Left renal pelvis (tissue), 4 donors: ENCODE measurements at places on chromosomes 3 and 15.

GRCh38 chr15:45441686-45442085 lies 63.3 kb upstream of the GATM start:
- no peak for DNase-seq

DNA sequence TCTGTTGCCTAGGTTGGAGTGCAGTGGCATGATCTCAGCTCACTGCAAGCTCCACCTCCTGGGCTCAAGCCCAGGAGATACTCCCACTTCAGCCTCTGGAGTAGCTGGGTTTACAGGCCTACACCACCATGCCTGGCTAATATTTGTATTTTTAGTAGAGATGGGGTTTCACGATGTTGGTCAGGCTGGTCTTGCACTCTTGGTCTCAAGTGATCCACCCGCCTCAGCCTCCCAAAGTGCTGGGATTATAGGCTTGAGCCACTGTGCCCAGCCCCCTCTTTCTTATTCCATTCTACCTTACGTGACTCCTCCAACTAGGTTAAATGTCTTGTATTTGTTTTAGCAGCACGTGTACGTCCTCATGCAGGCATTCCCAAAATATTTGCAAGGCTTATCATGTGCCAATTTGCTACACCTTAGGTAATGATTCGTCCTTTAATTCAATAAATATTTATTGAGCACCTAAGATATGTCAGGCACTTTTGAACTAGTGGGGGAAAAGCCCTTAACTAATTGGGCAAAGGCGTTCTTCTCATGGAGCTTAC lies 14.9 kb upstream of the MAGI1 start:
- DNase-seq, result no peak

- no peak for DNase-seq
Measured at GRCh38 chr15:55980511-55980910, 12.9 kb downstream of the NEDD4 start.

DNA sequence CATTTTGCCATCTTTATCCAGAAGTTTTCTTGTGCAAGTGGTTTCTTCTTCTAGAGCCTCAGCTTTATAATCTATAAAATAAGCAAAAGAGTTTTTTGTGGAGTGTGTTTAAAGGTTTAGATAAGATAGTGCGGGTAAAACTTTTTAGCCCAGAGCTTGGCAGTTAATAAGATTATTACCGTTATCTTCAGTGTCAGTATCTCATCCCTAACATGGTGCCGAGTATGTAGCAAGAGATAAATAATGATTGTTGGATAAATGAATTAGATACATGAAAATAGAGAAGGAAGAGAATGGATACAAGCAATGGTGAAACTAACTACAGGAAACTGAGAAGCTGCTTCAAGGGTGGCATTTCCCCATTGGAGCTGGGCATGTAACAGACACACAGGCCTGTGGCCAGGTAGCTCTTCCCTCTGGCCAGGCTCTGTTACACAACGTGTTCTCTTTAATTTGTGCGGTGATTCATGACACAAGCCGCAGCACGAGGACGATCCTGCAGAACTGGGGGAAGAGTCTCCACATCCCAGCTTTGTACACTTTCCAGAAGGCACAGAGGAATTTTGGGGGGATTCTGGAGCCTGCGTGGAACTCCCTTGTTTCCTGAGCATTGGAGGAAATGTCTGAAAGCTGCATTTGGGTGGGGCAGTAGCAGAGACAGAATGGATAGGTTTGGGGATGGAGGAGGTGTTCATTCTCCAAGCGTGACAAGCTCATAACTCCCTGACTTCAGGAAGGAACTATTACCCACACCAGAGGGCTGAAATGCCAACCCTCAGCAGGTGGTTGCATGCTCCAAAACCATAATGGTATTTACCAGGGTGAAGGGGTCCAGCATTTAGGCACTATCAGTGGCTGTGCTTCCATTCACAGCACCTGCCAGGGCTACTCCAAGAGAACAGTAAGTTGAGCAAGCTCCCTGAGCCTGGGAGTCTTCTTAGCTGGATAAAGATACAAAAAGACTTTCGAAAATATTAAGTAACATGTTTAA lies 14.2 kb upstream of the ST6GAL1 start:
- DNase-seq, result no peak

- no peak for DNase-seq
Measured at GRCh38 chr3:54177816-54178215, 55.5 kb downstream of the CACNA2D3 start.

DNA sequence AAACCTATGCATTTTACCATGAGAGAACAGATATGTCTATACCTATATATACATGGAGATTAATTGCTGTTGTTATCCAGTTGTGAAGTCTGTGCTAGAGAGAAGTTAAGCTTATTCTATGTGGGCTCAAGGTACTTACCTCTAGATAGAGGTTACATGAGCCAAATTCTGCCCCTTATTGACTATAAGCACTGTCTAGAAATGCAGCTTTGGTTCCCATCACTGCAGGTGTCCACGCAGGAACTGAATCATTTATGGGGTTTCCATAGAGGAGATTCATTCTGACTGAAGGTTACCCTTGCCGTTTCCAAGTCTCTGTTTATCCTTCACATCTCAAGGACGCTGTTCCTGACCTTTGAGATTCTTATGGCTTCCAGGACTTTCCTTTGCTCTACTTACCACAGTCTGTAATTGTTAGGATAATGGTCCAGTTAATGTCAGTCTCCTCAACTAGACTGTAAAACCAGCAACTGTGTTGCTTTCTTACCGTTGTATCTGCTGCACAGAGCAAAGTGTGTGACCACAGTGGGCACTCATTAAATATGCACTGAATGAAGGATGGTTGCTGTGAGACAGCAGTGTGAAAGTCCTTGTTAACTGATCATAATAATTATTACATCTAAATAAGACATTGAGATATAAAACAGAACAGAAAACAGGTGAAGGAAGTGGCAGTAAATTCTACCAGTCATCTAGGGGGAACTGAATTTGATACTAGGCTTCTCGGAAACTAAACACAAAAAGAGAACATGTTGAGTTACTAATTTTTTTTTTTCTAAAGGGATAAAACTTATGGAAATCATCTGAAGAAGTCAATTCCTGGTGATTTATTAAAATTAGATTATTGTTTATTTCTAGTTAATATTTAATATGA lies 44.0 kb upstream of the BCL6 start:
- no peak for DNase-seq

- DNase-seq, result no peak
Measured at GRCh38 chr3:69092030-69092516, 7.3 kb downstream of the ARL6IP5 start.

DNA sequence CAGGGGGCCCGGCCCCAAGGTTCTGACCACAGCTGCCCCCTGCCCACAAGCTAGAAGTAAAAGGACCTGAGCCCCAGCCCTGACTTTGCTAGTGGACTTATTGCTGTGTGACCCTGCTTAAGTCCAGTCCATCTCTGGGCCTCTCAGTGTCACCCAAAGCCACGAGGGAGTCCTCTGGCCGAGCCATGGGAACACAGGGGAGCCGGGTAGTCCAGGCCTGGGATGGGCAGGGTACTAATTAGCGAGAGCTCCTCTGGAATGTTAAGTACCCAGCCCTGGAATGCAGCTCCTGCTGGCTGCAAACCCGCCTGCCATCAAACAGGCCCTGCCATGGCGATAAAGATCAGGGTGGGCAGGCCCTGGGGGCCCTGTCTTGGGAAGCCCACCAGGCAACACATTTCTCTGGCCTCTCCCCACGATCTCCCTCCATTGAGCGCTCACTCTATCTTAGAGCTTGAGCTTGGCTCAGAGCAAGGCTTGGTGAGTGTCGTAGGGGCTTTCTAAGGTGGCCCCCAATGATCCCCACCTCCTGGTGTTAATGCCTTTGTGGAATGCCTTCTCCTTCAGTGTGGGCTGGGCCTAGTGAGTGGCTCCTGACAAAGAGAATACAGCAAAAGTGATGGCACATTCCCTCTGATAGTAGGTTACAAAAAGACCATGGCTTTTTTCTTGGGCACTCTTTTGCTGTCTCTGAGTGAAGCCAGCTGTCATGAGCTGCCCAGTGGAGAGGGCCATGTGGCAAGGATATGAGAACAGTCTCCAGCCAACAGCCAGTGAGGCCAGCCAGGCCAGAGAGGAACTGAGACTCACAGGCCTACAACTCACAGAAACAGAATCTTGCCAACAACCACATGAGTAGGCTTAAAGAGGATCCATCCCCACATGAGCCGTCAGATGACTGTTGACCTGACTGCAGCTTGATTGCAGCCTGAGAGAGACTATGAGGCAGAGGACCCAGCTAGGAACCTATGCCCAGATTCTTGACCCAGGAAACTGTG lies 133.1 kb downstream of the SMAD6 start:
- DNase-seq, result no peak

DNA sequence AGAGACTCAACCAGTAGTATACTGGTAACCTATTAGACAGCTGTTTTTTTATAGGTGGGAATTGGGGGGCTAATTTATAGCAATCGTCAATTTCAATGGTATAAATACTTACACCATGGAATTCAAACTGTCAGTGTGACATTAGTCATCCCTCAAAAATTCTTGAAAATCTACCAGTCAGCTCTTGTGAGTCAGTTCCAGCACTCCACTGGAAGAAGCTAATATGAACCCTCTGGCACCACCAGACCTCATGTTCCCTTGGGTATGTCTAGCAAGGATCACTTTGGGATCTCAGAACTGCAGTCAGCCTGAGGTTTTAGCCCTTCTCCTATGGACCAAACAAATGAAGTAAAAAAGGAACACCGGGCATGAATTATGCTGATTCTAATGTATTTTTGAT lies 11.8 kb upstream of the UACA start:
- DNase-seq, result no peak

- DNase-seq, result no peak
Measured at GRCh38 chr3:188964957-188965356, 206.8 kb upstream of the TPRG1 start.

- no peak for DNase-seq
Measured at GRCh38 chr3:66439666-66440344, 61.0 kb downstream of the LRIG1 start.

DNA sequence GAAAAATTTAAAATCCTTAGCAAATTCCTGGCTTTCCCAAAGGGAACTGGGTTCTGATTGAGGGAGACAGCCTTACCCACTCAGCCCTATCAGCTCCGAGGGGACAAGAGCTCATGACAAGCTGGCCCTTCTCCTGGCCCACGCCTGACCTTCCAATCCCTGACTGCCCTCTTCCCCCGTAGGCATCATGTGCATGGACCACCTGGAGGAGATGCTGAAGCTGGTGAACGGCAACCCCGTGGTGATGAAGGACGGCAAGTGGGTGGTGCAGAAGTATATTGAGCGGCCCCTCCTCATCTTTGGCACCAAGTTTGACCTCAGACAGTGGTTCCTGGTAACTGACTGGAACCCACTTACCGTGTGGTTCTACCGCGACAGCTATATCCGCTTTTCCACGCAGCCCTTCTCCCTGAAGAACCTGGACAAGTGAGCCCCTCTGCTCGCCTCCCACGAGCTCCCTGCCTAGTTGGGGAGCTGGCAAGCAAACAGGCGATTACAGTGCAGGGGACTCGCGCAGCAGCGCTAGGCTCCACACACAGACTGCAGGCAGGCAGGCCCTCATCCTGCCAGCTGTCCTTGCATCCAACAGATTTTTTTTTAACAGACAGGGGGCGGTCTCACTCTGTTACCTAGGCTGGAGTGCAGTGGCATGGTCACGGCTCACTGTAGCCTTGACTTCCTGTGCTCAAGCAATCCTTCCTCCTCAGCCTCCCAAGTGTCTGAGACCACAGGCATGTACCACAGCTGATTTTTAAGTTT lies 16.8 kb downstream of the RPUSD3 start:
- no peak for DNase-seq

- DNase-seq, result no peak
Measured at GRCh38 chr3:86228101-86228500, 762.8 kb downstream of the VGLL3 start.

DNA sequence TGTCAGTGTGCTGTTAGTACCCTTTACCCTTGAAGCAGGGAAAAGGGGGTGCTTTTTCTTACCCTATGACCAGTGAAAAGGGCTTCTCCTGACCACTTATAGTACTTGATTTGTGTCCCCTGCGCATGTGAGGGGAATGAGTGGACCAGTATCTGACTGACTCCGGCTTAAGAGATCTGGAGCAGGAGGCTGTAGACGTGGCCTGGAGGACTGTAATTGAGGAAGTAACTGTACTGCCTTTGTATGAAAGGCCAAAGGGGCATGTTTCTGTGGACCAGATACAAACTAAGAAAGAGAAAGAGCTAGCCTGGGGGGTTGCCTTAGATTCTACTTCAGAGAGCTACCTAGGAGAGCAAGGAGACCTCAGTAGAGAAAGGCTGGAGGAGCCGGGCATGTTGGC lies 89.9 kb upstream of the TBL1XR1 start:
- no peak for DNase-seq

GRCh38 chr3:66200147-66200546 lies 20.7 kb upstream of the SLC25A26 start:
- DNase-seq, result no peak

GRCh38 chr3:152304160-152304559 lies 35.4 kb downstream of the MBNL1 start:
- DNase-seq, result no peak

DNA sequence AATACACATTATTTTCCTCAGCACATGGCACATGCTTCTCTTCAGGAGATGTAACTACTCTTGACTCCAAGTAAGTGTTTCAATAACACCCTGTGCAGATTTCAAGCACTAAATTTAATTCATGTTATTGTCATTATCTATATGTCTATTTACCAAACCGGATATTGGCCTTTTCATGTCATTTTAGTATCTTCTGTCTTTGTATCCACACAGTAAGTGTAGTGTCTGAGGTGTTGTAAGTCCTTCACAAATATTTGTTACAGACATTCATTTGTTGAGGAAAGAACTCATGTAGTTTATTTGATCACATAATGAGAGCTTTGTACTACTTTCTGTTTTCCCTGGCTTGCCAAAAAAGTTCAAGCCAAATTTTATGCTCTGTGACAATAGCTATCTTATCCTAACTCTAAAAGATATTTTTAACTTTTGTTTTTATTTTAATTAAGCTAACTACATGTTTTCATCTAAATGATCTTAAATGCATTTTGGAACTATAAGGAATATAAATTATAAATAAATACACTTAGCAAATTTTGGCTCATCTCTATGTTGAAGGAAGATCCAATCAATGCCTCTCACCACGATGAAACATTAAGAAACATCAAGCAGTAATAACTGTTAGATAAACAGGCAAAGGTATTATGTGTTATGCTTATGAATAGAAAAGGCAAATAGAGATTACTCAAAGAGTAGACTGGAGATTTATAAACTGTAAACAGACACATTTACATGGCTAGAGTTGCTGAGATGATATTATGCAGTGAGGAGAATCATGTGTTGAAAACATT lies 48.3 kb downstream of the SPTSSB start:
- no peak for DNase-seq

GRCh38 chr15:51751697-51752683 lies 593 bp downstream of the TMOD2 start:
- no peak for DNase-seq

DNA sequence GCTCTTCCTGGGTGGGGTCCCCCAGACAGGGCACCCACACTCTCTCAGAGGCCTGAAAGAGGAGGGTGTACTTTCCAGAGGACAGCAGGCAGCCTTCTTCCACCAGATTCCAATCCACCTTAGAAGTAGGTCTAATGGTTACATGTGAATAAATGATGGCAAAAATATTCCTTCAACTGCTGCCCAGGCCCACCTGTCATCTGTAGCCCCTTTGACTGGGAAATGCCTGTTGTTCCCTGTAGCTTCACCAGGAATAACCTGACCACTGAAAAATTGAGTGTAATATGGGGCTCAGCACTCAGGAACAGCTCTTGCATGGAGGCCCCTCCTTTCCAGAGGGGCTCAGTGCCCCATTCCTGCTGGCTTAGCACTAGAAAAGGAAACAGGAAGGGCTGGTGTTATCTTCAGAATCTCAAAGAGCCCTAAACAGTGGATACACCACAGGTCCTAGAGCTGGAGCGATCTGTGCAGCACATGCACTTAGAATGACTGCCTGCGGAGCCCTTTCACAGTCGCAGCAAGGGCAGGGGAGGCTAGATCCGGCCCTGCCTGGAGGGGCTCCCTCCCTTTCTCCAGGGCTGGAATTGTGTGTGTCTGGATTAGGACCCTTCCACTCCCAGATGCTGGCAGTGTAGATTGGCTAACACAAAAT lies 32.1 kb downstream of the SLC22A14 start:
- DNase-seq, result no peak
